ENCODE measurements at places on chromosomes 12 and 14. TPM values are rescaled to one million over a fixed set of nuclear protein-coding genes. Genes with fewer than 3 reads are reported as not detected.

The PPM1A gene
- 32.5 TPM for total RNA-seq

The IQSEC3 gene
- 0.17 TPM for total RNA-seq

The FOXG1 gene
- 1.6 TPM for total RNA-seq

The HOXC11 gene
- not detected for total RNA-seq

The CLMN gene
- 1.6 TPM for total RNA-seq

The CARMIL3 gene
- 0.17 TPM for total RNA-seq

The PLD4 gene
- 0.07 TPM for total RNA-seq

The TAS2R10 gene
- total RNA-seq: 1.2 TPM

The IGF1 gene
- total RNA-seq: 0.39 TPM

The FSCB gene
- not detected for total RNA-seq

The ALDH1L2 gene
- total RNA-seq: 58.2 TPM

The CACNB3 gene
- total RNA-seq: 19.5 TPM

The AQP2 gene
- not detected for total RNA-seq

The LTB4R gene
- 2.7 TPM for total RNA-seq

The GPR68 gene
- 1.4 TPM for total RNA-seq

The NGDN gene
- 31.1 TPM for total RNA-seq

The CCDC38 gene
- not detected for total RNA-seq

The TAS2R20 gene
- total RNA-seq: 3.8 TPM

The VDR gene
- 13.6 TPM for total RNA-seq

The PTCSC3 gene
- not detected for total RNA-seq

The LIN7A gene
- total RNA-seq: 4.1 TPM

The TAS2R19 gene
- 5.1 TPM for total RNA-seq

The RHEBL1 gene
- 0.59 TPM for total RNA-seq

All from smooth muscle cell of the pulmonary artery (primary cell).